NCI-H69 (cell line): ENCODE measurements at places on chromosomes 12 and 14.
A peak's percentile ranks its signal among the peaks of the same experiment; 100 is the strongest.

DNA sequence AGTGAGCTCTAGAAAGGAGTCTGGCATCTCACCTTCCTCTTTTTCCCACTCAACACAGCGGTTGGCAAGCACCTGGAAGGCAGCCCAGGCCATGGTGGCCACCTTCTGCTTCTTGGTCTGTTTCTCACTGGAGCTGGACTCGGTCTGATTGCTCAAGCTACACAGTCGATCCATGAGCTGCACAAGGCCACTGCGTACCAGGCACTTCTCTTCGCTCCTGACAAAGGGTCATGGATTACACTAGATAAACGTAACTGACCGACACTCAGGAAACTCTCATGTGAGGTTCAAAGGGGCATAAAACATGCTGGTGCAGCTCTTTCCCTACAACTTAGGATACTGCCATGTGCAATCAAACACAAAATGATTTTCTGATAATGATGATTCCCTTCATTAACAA is 113.7 kb downstream of the TRAFD1 start:
- DNase-seq = no peak

DNA sequence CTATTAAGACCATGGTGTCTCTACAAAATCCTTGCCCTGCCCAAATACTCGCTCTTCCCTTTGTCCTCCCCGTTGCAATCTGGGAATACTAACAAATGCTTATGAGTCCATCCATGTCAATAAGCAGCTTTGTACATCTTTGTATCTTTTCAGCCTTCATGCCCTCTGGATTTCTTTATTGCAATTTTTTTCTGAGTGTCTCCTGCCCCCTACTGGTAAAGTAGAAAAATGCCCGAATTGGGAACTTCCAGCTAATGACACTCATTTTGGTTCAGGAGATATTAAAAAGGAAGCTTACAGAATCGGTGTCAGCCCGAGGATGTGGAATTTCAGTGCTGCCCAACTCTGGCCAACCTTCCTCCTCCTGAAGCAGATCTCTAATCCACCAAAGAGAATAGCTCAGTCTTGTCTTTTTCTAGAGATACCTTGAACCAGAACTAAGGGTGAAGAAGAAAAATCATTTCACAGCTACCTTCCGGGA is 46.0 kb downstream of the SH2B3 start:
- DNase-seq = peak; percentile 60

GRCh38 chr12:107080299-107080698 is 13.1 kb downstream of the CRY1 start:
- DNase-seq = no peak

DNA sequence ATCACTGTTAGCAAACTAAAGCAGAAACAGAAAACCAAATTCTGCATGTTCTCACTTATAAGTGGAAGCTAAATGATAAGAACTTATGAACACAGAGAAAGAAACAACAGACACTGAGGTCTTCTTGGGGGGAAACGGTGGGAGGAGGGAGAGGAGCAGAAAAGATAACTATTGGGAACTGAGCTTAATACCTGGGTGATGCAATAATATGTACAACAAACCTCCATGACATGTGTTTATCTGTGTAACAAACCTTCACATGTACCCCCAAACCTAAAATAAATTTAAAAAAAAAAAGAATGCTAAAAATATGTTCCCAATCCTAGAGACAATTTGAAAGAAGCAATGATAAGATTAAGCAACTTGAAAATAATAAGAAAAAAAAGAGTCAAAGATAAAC is 89.5 kb downstream of the SOX5 start:
- no peak for DNase-seq

DNA sequence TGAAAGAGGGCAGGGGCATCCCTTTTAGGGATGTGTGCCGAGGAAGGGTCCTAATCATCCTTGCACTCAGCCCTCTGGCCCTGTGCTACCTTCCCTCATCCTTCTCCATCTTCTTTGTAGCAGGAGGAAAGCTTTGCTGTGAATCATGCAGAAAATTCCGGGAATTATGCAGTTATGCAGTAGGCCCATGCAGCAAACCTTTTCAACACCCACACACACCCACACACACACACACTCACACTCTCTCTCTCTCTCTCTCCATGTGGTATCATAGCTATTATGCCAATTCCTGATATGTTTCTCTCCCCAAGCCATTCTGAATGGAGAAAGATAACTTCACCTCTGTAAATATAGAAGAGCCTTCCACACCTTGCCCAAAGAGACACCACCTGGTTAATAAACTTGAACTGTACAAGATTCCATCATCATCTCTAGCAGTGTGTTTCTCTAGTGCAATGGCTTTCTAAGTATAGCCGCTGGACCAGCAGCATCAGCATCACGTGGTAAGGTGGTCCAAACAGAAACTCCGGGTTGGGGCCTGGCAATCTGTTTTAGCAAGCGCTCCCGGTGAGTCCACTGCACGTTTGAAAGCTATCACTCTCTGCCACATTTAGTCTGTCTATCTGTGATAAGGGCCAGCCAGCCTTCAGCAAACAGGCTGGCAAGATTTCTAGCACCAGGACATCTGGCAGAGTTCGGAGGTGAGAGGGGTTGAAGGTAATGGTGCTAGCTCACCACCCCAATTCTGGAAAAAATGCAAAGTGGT is 57.6 kb downstream of the MDM2 start:
- DNase-seq = no peak

GRCh38 chr12:132771126-132771838 is 9.7 kb upstream of the ANKLE2 start:
- no peak for DNase-seq

- DNase-seq = peak; percentile 55
Measured at GRCh38 chr12:45298721-45299692, 83.1 kb downstream of the ANO6 start.

DNA sequence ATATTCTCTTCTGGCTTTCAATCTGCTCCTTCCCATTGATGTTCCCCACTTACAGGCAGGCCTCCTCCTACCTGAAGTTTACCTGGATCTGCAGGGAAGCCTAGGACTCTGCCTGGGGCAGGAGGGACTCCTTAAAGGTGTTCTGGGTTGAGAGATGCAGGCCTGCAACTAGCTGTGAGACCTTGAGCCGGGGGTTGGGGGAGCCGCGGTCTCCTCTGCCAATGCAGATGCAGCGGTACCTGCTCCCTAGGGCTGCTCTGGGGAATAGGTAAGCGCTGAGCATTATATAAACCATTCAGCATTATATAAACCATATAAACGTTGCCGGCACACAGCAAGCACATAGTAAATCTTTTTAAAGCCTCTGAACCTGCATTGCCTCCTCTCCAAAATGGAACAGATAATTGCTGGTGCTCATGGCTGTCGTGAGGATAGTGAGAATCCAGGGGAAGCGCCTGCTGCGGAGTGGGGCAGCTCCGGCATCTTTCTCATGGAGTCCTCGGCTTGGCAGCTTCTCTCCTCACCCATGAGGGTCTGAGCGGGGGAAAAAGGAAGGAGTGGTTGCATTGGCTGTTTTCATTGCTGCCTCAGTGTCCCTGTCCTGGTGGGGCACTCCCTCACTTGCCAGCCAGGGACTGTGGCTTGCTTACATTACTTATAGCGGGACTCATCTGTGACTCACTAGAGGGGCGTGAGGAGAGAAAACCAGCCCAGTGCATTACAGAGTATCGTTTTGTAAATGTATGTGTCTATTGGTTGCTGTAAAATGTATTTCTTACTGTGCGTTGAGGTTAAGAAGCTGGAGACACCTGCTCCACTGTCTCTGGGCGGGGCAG is 12.5 kb upstream of the KRT80 start:
- DNase-seq = peak; percentile 52

GRCh38 chr12:69278814-69279782 is 39.7 kb downstream of the CPSF6 start:
- no peak for DNase-seq

DNA sequence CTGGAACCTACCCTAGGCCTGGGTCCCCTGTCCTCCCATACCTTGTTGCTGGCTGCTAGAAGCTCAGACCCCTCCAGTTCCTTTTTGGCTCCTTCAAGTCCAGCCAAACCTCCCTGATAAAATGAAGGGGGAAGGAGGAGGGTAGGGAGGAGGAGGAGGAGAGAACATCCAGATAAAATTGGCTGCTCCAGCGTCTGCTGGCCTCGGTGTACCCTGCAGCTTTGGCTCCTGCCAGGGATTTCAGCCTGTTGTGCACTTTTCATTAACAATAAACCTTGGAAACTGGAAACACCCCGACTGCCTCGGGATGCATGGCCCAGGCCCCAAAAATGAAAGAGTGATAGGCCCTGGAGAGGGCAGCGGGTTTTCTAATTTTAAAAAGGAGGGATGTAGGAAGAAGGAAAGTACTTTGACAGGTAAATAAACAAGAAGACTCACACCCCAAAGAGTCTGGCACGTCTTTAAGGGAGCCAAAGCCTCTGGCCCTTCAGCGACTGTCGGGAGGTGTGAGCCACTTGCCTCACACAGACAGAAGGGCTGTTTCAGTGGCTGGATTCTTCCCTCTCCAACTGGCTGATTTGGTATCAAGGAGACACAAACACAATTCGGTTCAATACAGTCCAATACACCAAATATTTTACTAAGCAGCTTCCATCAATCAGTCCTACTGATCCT is 49.8 kb downstream of the NUAK1 start:
- DNase-seq = no peak

GRCh38 chr12:8823565-8824300 is 1.3 kb downstream of the A2ML1 start:
- no peak for DNase-seq

GRCh38 chr12:130179621-130180020 is 17.4 kb downstream of the FZD10 start:
- no peak for DNase-seq

GRCh38 chr12:9870286-9870866 is 1.2 kb upstream of the CLEC2B start:
- DNase-seq = no peak

GRCh38 chr12:60977966-60978365 is 1282.2 kb upstream of the USP15 start:
- no peak for DNase-seq

DNA sequence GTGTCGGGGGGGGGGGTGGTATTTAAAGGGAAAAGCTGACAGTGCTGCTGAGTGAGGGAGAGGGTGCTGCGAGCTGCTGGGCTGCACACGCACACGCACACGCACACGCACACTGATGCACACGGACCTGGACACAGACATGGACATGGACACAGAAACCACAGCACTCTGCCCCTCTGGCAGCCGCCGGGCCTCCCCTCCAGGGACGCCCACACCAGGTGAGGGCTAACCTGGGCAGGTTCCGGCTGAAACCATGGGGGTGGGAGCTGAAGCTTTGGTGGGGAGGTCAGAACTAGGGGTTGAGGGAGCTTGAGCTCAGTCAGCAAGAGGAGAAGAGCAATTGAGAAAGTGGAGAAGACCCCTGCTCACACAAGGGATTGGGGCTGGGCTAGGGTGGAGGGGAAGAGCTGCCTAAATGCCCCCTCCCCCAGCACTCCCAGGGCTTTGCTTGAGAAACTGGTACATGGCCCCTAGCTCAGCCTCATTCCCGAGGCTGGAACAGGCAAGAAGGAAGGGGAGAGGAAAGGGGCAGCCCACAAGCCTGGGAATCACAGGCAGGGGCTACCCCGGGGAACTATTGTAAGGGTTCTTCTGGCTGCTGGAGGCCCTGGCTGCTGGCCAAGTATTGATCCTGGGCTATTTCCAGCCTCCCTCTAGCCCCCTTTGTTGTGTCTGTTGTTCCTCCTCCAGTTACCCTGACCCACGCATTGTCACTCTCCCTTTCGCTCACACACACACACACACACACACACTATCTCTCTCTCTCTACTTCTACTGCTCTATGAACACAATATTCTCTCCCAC is at the start of gene REM2:
TSS of gene REM2 (plus strand) at position 50 of the 804 bp plus-strand sequence. CDS start at position 116, 66 bp downstream.
- DNase-seq = peak; percentile 44

DNA sequence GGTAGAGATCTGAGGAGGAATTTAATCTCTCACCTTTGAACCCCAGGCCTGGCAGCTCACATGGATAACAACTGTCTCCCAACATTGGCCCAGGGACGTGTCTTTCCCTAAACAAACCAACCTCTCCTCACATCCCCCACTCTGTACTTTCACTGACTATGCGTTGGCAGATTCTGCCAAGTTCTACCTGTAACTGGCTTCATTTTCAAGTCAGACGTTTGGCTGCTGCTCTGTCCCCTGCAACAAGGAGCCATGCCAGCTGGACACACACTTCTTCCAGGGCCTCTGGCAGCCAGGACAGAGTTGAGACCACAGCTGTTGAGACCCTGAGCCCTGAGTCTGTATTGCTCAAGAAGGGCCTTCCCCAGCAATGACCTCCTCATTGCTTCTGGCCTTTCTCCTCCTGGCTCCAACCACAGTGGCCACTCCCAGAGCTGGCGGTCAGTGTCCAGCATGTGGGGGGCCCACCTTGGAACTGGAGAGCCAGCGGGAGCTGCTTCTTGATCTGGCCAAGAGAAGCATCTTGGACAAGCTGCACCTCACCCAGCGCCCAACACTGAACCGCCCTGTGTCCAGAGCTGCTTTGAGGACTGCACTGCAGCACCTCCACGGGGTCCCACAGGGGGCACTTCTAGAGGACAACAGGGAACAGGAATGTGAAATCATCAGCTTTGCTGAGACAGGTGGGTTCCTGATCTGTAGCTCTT is at the start of gene INHBC:
TSS of gene INHBC (plus strand) at position 268 of the 707 bp plus-strand sequence. CDS start at position 371, 103 bp downstream.
- DNase-seq = no peak

- DNase-seq = no peak
Measured at GRCh38 chr12:94405413-94406116, 54.1 kb downstream of the CEP83 start.

GRCh38 chr12:88419794-88420193 is 160.5 kb downstream of the KITLG start:
- DNase-seq = no peak

GRCh38 chr12:15044471-15044870 is 71.6 kb downstream of the PDE6H start:
- no peak for DNase-seq

GRCh38 chr14:83611491-83611890 is 1918.5 kb upstream of the FLRT2 start:
- DNase-seq = no peak

DNA sequence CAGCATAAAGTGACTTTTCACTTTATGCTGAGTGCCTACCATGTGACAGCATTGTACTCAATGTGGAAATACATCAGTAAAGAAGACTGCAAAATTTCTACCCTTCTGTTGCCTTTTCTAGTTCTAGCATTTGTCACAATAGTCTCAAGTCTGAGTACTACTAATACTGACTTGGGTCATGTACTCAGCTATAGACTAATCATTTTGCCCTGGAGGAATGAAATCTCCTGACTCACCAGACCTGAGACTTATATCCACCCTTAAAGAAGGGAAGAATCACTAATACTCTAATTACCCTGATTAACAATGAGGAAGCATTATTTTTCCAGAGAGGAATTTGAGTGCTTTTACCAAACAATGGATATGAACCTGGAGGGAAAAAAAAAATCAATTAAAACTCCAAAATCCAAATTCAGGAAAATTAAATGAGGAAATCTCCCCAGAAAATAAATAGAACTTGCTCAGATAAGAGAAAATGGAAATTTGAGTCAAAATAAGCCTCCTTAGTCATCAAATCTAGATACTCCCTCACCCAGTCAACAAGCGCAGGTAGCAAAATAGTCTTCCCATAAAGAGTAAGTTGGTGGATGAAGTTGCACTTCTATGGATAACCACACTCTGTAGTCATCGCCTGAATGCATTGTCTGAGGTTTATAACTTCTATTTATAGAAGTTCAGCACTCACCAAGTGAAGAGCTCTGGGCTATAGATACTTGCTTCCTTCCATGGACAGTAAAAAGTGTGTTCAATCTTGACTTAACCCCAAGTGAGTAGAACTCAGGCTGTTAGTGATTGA is 386.6 kb downstream of the SYT1 start:
- no peak for DNase-seq
